ENCODE measurements at places on chromosomes 11 and 22.

DNA sequence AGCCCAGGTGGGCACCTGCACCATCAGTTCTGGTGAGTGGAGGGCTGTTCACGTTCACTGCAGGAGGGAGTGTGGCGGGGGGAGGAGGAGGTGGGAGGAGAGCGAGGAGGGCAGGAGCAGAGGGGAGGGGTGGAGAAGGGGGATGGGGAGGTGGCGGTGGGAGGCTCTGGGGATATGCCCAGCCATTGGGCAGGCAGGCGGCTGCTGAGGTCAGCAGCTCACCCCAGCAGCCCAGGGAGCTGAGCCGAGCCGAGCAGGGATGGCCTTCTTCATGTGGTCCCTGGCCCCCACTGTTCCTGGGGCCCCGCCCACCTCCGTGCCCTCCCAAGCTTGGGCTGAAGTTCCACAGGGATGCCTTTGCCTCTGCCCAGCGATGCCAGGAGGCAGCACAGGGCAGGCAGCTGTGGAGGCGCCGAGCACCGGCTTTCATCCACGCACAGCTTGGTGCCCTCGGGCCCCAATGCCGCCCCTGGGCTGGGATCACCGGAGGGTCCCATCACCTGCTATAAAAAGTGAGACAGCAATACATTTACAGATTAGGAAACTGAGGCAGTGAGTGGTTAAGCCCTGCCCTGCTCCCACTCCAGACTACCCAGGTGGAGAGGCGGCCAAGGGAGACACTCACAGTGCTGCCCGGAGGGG is 21.6 kb downstream of the RTN4R start:
- no peak for DNase-seq

DNA sequence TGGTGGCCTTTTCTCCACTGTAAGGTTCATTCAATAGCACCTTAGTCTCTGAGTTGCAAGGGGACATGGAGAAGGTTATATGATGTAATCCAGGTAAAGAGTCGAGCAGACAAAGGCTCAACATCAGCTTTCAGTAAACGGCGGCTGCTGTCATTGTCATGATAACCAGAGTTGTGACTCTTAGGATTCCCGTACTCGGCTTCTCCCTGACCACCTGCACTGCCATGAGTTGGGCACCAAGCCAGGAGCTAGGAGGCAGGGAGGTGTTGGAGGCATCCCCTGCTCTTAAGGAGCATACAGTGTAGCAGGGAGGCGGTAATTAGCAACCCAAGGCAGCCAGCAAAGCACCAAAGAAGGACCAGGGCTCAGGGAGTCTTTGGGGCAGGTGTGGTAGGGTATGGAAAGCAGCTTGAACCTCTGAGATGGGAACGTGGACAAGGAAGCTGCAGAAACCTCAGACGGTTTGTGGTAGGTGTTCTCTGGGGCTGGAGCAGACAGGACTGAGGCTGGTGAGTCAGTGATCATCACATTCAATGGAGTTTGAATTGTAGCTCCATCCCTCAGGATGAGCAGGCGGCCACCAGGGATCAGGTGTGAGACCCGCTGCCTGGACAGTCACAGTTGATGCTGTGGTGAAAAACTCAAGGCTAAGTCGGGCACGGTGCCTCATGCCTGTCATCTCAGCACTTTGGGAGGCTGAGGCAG is 31.7 kb downstream of the LIF start:
- DNase-seq, result no peak

GRCh38 chr22:20279662-20280134 is 11.6 kb upstream of the RTN4R start:
- DNase-seq, result no peak

GRCh38 chr22:26364066-26365015 is 64.7 kb upstream of the ASPHD2 start:
- peak; percentile 75 for DNase-seq

- no peak for DNase-seq
Measured at GRCh38 chr22:29308791-29309262, 2.4 kb downstream of the GAS2L1 start.

GRCh38 chr11:6531267-6531752 is 34.2 kb downstream of the DNHD1 start:
- DNase-seq, result peak; percentile 9

DNA sequence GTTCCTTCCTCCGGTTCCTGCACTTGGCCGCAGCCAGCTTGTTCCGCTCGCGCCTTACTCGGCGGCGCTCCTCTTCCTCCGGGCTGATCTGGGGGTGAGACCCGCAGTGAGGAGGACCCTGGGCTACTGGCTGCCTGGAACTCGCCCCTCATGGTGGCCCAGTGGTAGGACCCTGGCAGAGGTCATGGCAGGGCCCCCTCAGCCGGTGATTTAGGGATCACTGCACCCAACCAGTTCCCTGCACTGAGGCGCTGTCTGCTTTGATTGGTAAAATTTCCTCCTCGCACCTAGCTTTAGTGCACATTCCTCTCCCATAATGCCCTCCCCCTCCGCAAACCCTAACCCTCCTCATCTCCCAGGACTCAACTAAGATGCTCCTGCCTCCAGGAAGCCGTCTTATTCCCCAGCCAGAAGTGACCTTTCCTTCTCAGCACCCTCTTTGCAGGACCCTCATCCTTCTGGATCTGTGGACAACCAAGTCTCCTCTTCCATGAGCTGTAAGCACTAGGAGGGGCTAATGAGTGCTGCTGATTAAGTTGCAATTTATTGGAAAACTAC is 3.6 kb downstream of the CCDC85B start:
- peak; percentile 78 for DNase-seq

- DNase-seq, result no peak
Measured at GRCh38 chr11:1640076-1640946, 10.7 kb downstream of the KRTAP5-5 start.

GRCh38 chr11:65855927-65856363 is 2.0 kb downstream of the CFL1 start:
- DNase-seq, result no peak

DNA sequence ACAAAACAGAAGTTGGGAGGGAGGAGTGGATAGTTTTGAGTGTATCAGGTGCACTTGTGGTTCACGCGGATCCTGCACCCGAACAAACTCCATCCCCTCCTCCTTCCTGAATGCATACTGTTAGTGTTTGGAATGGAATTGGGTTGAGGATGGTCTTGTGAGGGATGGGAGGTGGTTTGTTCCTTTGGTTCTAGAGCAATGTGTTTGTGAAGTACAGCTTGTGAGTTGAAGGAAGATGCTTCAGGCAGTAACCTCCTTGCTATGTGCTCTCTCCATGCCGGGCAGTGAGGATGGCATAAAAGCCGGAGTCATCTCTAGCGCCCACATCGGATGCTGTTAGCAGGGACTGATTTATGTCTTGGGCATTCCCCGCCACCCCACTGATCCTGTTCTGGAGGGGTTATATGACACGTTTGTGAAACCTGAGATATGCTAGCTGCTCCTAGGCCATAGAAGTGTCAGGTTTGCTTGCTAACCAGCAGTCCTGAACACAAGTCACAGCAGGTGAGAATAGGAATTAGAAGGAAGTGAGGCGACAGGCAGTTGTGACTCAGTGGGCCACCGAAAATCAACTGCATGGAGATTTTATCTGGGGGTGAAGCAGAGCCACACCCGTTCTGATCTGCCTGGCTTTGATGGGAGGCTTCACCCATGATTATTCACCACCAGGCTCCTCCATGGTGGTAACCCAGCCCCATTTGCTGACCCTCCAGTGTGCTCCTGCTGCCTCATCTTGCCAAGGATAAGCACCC is 2.2 kb downstream of the BCR start:
- peak; percentile 43 for DNase-seq

- no peak for DNase-seq
Measured at GRCh38 chr22:23104187-23104971, 34.1 kb downstream of the GNAZ start.

DNA sequence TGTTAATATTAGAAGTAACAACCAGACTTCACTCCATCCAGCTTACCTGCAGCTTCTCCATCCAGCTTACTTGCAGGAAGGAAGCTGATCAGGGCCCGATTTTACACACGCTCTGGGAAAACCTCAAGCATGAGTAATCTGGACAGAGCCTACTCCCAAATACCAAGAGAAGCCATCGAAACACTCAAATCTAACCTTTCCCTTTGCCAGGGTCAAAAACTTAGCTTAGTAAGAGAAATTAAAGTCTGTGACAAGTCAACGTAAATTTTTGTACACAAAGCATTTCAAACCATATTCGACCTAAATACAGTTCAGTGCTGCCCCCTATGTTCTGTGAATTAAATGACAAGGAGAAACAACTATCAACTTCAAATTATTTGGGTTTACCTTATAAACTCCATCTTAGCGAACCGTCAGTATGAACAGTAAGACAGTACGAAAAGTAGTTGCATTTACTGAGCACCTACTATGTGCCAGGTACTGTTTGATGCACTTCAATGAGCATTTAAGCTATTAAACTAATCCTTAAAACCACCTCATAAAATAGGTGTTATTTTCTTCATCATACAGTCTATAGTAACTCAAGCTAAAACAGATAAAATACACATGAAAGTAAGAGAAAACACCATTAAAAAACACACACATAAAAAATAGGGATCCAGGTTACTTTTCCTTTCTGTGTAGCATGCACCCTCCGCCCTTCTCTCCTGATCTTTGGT is 36.9 kb downstream of the ARFGAP3 start:
- DNase-seq, result no peak

- no peak for DNase-seq
Measured at GRCh38 chr11:31259797-31260196, 109.7 kb downstream of the DCDC1 start.

DNA sequence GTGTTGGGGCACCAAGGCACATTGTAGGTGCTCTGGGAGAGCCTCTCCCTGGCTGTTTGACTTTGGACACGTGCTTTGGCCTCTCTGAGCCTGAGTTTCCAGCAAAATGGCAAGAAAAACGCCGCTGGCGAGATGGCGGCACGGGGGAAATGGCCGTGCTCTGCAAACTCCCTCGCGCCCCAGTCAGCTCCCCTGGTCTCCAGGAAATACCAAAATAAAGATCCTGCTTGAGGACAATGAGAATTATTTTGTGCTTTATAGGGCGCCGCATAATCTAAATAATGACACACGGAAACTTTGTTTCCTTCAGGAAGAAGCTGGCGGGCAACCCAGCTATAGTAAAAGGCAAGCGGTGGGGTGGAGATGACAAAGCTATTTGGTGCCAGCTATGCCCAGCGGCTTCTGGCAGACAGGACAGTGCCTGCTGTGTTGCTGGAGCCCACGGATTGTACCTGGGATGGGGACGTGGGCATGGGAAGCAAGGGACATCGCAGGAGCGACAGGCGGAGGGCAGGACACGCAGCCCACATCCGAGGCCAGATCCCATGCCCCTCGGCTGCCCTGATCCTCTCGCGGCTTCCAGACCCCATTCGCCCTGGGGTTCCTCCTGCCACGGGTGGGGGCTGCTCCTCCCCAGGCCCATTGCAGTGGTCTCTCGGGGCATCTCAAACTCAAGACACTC is 26.3 kb upstream of the RFPL3 start:
- DNase-seq, result no peak

GRCh38 chr22:36395055-36395849 is 7.5 kb upstream of the MYH9 start:
- DNase-seq, result no peak

GRCh38 chr11:119589001-119589400 is 140.0 kb downstream of the NECTIN1 start:
- no peak for DNase-seq

- no peak for DNase-seq
Measured at GRCh38 chr11:14081581-14082231, 119.2 kb downstream of the SPON1 start.

DNA sequence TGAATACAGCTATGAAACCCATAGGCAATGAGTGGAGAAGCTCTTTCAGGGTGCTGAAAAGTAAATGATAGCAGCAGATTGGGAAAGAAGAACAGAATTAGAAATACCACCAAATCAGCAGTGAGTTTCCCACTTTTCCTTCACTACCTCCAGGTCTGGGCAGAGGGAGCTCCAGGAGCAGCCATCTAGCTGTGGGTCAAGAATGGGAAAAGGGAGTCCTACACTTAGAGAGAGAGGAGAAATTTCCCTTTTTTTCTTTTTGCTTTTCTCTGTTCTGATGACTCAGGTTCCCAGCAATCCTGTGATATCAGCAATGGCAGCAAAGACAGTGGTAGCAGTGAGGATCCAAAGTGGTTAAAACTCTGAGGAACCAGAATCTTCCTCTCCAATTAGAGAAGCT is 263.9 kb downstream of the NXPE2 start:
- DNase-seq, result no peak

GRCh38 chr11:61173456-61173855 is 12.2 kb upstream of the VPS37C start:
- no peak for DNase-seq

DNA sequence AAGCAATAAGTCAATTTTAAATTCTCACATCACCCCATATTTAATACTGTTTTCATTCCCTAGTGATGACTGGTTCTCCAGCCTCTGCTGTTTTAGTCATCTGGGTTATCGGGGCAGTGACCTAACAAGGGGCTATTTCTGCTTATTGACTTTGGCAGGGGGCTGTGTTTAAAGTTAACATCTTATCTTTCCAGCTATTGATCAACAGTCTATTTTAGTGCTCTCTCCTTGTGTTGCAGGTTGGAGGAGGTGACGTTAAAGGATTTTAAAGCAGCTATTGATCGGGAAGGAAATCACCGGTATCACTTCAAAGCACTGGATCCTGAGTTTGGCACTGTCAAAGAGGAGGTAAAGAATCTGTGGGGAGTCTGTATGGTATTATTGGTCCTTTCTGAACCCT is 7.7 kb upstream of the DLAT start:
- DNase-seq, result no peak

- peak; percentile 10 for DNase-seq
Measured at GRCh38 chr22:33209930-33210784, 152.0 kb upstream of the SYN3 start.

DNA sequence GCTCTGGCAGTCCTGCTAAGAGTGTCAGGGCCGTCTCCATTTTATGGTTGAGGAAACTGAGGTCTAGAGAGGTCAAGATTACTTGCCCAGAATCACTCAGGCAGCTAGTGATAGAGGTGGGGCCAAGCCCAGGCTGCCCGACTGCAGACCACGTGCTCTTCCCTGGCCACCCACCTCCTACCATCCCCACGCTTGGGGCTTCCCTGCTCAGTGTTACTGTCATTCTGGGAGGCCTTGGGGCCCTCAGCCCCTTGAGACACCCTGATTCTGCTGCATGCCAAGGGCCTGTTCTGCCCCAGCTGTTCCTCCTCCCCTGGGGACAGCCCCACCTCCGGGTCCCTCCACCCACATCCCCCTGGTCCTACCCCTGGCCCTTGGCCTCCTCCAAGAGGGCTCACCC is 17.2 kb upstream of the TAB1 start:
- DNase-seq, result no peak

GRCh38 chr11:22192289-22192641 is 620 bp upstream of the ANO5 start:
- DNase-seq, result no peak

- no peak for DNase-seq
Measured at GRCh38 chr22:22123960-22124278, 120.7 kb upstream of the VPREB1 start.

Data from KG1 (cell line).